ENCODE measurements at places on chromosomes 5 and 9.

- no peak for DNase-seq
Measured at GRCh38 chr5:51961154-51961562, 577.9 kb downstream of the ISL1 start.

DNA sequence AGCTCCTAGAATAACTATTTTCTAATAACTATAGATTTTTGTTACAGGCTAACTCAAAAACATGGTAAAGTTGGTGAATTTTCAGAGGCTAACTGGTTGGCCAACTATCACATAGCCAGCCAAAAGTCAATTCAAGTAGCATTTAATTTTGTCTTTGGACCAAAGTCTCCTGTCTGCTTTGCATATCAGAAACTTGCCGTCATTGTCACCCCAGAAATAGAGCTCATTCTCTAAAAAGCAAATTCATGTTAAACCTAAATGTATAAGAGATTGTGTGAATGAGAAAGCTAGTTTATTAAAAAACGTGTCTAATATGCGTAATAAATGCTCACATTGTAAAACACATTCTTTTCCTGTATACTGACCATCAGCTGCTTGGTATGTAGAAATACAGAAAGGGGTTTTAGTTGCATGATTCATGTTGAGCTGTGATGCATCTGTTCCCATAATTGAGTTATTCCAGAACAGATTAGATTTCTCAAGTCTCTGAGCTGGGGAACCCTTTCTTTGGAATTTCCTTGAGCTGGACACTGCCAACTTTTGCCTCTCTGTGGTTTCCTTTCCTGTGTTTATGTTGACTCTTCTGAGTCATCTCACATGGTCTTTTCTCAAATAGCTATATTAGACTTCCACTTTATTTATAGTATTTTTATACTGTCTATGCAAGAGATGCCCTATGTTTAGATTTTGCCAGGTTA lies 7.3 kb downstream of the SRFBP1 start:
- peak; percentile 98 for DNase-seq

DNA sequence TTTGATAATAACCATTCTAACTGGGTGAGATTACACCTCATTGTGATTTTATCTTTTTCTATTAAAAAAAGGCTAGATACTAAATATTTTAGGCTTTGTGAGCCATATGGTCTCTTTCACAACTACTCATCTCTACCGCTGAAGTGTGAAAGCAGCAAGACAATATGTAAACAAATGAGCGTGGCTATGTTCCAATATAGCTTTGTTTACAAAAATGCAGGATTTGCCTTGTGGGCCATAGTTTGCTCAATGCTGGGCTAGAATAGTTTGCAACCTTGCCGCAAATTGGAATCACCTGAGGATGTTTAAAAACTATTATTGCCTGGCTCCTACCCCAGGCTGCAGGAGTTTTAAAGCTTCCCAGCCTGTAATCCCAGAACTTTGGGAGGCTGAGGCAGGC lies 10.2 kb upstream of the GPR150 start:
- no peak for DNase-seq

DNA sequence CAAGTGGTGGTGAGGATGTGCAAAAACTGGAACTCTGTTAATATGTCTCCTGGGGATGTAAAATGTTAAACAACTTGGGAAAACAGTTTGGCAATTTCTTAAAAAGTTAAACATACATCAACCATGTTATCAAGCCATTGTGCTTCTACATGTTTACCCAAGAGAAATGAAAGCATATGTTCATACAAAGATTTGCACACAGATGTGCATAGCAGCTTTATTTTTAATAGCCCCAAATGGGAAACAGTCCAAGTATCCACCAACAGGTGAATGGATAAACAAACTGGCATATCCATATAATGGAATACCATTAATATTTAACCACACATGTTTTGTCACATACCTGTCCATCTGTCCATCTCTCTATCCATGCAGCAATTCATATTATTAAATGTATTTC lies 6.2 kb downstream of the VPS13A start:
- no peak for DNase-seq

DNA sequence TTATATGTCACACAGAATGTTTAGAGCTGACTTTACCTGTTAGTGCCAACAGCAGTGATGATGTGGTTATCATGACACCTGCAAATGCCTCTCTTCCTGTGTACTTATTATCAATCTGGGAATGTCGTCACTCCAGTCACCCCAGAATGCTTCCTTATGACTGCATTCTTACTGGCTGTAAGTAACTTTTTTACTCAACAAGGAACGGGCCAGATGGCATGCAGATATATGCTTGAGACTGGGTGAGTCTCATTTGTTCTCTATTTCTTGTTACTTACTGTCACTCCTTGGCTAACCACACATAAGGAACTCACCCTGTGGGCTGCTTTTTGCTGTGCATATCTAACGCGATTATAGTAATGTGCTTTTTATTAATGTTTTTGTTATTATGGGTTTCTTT lies 385.5 kb upstream of the MEF2C start:
- DNase-seq = no peak

DNA sequence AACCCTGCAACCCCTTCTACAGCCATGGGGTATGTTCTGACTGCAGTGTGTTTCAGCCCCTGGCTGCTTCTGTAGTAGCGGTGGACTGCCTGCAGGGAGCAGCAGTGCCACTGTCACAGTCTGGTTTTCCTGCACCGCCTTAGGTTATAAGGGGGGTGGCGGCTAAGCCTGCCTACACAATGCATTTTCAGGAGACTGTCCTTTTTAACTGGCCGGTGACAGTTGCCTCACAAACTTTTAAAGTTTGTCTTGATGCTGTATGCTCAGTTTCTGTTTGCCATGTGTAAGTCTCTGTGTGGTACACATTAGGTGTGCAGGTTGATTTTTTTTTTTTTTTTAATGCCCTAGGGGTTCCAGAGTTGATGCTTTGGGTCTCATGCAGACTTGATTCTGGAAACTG lies 53.0 kb downstream of the NUP214 start:
- peak; percentile 63 for DNase-seq
